ENCODE measurements at places on chromosomes 5 and 9.

DNA sequence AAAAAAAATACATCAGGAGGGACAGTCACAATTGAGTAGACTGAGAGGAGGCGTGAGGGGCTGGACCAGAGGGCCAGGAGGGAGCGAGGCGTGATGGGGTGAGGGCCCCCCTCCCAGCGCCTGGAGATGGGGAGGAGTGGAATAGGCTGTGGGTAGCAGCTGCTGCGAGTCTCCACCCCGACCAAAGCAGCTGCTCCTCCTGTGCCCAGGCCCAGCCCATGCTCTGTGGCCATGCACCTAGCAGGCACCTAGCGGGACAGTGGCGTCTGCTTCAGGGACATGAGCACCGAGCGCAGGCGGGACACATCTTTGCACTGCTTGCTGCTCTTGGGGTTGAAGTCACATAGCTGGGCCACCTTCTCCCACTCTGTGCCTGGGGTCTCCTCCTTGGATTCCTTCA is 4.0 kb downstream of the HIGD2A start:
- DNase-seq, result no peak

DNA sequence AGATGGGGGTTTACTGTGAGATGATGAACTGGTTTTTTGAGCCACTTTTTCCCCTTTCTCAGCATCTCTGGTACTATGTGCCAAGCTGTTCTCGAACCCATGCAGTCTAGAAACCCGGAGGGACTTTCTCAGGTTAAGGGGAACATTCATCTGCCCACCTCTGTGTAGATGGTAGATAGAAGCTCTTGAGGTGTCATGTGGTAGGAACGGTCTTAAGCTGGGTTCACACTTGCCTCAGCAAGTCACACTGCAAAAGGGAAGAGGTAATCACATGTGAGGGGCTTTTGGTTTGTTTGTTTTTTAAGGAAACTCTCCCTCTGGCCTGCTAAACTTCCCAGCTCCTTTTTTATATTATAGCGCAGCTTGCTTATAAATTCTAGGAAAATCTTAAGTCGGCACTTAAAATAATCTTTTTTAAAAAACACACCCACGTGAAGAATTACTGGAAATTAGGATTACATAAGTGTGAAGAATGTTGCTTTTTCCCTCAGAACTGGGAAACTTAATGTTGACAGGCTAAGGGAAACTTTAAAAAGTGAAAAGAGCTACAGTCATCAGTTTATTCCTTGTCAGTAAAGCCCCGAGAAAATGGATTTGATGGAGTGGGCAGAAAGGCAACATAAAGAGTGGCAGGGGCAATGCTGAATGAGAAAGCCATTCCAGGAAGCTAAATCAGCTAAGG is 430.3 kb downstream of the ARHGEF28 start:
- no peak for DNase-seq

GRCh38 chr5:123124859-123125595 is 36.0 kb downstream of the PRDM6 start:
- no peak for DNase-seq

- DNase-seq, result peak; percentile 59
Measured at GRCh38 chr5:179818746-179819295, 1.9 kb upstream of the SQSTM1 start.

- DNase-seq, result no peak
Measured at GRCh38 chr5:28499766-28500290, 1461.4 kb upstream of the CDH9 start.

DNA sequence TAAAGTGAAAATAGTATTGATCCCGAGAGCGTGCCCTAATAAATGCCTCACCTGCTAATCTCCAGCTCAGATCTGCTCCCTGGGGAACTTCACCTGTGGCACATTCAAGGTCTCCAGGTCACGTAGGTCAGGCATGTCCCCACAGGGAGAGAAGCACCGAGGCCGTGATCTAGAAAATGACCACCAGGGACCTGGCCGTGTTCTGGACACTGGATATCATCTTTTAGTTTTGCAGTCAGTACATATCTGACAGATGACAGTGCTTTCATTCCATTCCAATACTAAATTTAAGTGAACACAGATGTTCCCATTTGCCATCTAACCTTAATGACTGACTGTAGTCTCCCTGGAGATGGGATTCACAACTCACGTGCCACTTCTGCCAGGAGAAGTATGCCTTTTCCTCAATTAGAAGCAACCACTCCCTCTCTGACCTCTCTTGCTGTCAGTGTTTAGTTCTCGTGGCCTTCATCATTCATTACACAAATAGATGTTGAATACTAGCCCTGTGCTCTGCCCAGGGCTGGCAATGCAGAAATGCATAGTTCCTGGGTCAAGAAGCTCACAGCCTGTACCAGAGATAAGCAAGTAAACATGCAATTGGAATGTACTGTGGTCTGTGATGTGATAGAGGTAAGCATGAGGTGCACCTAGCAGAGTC is 276.5 kb downstream of the NTRK2 start:
- DNase-seq, result no peak

DNA sequence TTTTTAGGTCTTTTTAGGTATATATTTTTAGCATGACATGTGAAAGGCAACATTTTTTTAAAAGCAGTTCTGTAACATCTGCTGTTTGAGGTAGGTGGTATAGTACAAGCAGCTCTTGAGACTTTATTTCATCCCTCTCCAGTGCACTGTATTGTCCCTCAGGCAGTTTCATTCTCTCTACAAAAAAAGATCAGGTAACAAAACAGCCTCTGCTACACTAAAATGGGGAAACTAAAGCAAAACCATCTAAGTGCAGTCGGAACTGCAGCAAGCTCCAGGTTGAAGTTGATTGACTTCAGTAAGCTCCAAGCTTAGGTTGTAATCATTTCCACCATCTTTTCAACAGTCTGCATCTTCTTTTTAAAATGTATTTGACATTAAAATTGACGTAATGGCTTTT is 195.6 kb downstream of the DEPDC1B start:
- DNase-seq, result no peak

GRCh38 chr9:136339173-136339957 is 12.0 kb downstream of the GPSM1 start:
- peak; percentile 14 for DNase-seq

DNA sequence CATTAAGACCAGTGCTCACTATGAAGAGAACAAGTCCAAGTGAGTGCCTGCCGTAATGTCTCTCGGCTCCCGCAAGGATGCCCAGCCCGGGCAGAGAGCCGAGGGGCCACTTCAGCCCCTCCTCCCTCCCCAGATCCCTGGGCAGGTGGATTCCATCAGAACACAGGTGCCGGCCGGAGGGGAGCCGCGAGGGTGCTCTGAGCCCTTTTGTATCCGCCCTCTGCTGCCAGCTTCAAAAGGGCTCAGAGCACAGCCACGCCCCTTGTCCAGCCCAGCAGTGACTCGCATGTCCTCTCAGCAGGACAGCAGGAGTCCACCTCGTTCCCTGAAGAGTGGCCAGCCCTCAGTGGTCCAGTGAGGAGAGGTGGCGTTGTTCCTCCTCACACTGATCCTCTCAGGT is 43.9 kb downstream of the CYFIP2 start:
- no peak for DNase-seq

DNA sequence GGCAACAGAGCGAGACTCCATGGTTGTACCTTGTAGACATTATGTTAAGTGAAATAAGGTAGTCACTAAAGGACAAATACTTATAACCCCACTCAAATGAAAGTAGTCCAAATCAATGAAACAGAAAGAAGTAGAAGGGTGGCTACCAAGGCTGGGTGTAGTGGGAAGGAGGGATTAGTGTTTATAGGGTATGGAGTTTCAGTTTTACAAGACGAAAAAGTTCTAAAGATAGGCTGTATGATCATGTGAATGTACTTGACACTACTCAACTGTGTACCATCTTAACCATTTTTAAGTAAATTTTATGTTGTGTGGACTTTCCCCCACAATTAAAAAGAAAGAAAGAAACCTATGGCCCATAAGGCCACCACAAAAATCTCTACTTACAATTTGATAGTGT is 32.2 kb downstream of the ALDH7A1 start:
- DNase-seq, result no peak

GRCh38 chr5:172597755-172598155 is 43.3 kb upstream of the NEURL1B start:
- no peak for DNase-seq

DNA sequence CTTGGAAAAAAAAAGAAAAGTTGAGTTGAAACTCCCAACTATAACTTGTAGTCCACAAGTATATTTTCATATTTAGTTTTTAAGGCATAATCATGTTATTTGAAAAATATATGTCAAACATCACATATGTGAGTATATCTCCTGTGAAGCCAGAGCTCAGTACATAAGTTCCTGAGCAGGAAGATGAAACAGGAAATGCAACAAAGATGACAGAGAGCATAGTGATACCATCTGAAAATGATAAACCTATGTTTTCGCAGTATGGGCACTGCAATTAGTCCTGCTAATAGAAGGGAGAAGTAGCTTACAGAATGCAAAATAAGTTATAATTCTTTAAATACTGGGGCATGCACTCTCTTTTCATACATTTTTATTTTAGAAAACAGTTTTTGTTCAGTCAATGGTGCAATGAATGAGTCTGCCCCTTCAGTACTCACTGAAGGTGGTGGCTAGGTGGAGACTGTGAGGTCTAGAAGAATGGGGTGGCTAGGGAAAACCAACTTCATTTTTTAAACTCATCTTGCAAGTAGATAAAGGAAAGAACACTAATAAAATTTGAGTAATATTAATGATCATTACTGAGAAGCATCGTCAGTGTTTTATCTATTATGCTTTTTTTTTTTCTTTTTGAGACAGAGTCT is 54.1 kb upstream of the FYB1 start:
- no peak for DNase-seq

GRCh38 chr9:95754533-95755420 is 120.7 kb upstream of the ERCC6L2 start:
- DNase-seq, result no peak

- DNase-seq, result no peak
Measured at GRCh38 chr9:113568081-113568435, 104.5 kb downstream of the RGS3 start.

- DNase-seq, result peak; percentile 8
Measured at GRCh38 chr5:140239939-140240700, 62.8 kb downstream of the PFDN1 start.

Measured in NCI-H1930 (cell line).